ENCODE measurements at places on chromosomes 5 and 9.

GRCh38 chr5:72252574-72253155 lies 67.4 kb downstream of the MRPS27 start:
- DNase-seq: no peak

DNA sequence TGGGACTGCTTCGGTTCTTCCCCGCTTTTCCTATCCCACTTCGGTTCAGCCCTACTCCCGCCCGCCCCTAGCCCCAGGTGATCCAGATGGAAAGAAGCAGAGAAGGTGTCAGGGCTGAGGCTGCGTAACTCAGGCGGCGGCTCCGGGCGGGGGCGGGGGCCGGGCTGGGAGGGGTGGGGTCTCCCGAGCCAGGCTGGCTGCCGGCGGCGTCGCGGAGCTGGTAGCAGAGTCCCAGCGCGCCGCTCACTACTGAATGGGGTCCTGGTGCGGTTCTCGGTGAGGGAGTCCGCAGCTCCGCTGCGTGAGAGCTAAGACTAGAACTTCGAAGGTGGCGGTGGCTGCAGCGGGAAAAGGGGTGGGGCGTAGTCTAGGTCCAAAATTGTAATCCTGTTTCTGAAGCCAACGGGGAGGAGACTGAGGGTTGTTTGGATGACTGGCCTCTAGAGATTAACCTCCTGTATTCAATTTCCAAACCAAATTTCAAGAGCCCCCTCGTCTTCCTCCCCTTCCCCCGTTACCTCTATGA lies 1.4 kb downstream of the PRR16 start:
- no peak for DNase-seq

DNA sequence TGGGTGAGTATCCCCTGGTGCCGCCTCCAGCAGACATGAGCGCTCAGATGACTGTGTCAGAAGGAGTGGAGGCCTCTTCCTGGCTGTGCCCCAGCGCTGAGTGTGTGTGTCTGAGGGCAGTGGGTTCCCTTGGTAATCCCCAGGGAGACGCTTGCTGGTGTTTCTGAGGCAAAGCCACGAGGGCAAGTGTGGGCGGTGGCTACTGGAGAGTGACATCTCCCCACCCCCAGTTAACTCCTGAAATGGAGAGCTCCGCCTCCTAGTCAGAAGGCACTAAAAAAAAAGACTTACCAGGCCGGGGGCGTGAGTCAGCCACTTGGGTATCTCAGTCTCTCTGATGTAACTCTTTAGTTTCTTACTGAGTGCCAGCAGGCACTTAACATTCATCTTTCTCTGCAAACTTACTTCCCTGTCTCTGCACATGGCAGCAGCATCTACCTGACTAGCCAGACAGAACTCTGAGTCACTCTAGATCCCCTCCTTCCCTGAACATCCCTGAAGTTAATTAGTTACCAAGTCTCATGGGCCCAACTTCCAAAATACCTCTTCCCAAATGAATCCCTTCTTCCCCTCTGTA lies 19.3 kb downstream of the ORM2 start:
- peak; percentile 89 for DNase-seq

DNA sequence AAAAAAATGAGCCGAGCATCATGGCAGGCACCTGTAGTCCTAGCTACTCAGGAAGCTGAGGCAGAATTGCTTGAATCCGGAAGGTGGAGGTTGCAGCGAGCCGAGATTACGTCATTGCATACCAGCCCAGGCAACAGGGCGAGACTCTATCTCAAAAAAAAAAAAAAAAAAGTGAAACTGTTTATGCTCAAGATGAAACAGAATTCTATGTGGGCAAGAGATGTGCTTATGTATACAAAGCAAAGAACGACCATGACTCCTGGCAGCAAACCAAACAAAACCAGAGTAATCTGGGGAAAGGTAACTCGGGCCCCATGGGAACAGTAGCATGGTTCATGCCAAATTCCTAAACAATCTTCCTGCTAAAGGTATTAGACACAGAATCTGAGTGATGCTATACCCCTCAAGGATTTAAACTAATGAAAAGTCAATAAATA lies 32.6 kb upstream of the PLAC8L1 start:
- DNase-seq: no peak

GRCh38 chr5:154002093-154002492 lies 36.6 kb downstream of the FAM114A2 start:
- DNase-seq: no peak

DNA sequence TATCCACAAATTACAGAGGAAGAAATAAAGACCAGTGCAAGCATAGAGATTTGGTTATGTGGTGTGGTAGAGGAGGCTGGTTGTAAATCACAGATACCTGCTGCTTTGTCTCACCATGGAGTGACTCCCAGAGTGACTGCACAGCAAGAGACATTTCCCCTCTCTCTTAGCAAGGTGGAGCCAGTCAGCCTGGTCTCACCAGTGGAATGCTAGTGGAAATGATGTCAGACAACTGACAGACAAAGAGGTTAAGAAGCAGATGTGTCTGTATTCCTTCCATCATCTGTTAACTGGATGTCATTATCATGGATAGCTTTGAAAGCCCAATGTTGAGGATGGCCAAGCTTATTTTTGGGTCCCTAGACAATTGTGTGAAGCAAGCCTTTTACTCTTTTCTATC lies 509.4 kb upstream of the SEMA6A start:
- DNase-seq: no peak

DNA sequence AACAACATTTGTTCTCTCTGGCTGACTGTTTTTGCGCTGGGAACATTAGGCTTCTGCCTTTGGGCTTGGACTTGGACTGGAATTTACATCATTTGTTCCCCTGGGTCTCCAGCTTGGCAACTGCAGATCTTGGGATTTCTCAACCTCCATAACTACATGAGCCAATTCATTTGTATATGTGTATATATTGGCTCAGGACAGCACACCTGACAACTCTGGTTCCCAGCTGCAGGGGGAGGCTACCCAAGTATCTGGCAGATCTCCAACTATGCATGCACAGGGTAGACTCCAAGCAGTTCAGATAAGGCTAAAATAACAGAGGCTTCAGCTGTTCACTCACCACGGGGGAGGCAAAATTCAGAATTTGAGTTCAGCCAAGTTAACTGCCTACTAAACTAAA lies 31.6 kb upstream of the F2RL1 start:
- no peak for DNase-seq

GRCh38 chr9:101442318-101442717 lies 6.7 kb upstream of the ALDOB start:
- no peak for DNase-seq

- DNase-seq: no peak
Observed at GRCh38 chr9:108257382-108257781, 598.4 kb downstream of the ACTL7B start.

DNA sequence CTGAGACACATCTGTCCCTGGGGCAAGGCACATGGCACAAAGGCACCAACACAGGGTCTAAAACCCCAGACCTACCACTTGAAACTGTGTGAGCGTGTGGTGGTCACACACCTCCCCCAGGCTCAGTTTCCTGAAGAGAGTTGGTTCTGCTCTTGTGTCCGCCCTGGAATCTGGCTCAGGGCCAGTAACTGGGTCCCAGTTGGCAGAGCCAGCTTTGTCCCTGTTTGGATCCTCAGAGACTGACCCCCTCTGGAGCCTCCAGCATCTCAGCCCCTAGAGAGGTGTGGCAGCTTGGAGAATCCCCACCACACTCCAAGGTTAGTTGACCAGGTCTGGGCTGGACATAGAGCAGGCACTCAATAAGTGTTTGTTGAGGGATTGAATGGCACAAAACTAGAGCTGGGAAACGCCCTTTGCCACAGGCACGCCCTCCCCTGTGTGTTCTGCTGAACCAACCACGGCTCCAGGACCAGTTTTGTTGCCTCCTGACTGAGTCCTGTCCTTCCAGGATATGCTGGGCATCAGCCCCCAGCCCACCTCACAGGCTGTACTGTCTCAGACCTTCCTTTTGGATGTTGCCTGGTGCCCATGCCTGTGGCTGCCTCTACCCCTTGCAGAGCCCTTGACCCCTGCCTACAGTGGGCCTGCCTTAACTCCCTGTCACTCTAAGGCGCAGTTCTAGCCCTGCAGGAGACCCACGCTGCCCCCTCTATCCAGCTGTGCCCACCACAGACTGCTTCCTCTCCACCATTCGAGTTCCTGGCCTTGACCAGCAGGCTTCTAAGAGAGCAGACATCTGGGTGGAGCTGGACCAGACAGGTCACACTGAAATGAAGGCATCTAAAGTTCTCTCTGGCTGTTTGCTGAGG lies 3.8 kb upstream of the PDLIM4 start:
- no peak for DNase-seq

DNA sequence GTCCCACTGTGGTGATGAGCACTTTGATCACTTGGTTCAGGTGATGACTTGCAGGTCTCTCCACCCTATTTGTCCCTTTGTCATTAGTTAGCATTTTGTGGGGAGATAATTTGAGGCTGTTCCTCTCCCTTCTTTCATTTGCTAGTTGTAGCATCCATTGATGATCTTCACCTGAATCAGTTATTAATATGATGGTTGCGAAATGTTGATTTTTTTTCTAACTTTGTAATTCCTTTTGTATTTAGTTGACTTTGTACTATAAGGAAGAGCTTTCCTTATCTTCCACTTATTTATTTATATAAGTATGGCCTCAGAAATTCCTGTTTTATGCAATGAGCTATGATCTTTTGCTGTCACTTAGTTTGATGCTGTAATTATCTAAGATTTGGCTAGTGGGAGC lies 12.6 kb downstream of the TRIO start:
- no peak for DNase-seq

DNA sequence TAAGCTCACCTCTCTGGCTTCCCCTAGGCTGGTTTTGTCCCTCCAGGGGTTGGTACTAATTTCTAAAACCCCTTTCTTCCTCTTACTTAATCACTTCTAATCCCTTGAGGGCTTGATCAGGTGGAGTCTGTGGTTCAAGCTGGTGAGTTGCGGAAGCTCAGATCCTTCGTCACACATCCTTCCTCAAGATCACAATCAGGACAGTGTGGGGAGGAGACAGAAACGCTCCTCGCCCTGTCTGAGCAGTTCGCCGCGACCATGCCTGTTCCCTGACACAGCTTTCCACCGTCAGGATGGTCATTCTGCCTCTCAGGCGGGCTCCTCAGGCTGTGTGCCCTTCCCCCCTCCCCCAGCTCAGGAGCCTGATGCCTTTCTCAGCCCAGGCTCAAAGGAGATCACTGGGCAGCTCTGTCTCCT lies 24.3 kb downstream of the CPLX2 start:
- peak; percentile 68 for DNase-seq

DNA sequence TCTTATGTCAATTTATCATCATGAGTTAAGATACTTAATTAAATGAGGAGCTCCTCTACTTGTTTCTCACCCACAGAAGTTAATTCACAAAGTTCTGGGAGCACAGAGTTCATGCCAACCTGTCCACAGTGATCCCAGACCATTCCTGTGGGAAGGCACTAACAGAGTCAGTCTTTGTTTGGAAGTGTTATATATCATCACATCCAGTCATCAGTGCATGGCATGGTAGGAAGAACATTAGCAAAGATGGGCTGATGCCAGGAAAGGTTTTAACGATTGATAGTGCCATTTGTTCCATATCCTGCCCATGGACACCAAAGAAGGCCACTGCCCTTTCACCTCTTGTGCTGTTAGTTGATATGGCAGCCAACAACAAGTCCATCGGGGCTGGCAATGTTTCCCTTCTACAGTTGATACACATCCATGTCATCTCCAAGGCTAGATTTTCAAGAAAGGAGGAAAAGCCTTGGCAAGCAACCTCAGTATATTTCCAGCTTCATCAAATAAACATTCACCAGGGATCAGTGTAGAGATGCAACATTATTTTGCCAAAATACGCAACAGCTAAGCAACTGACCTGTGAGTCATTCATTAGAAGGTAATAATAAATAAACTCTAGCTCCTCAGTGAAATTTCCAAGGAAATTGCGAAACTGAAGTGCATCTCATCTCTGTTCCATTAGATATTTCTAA lies 169.6 kb downstream of the RORB start:
- DNase-seq: no peak

GRCh38 chr5:89200899-89201298 lies 317.9 kb upstream of the MEF2C start:
- no peak for DNase-seq

DNA sequence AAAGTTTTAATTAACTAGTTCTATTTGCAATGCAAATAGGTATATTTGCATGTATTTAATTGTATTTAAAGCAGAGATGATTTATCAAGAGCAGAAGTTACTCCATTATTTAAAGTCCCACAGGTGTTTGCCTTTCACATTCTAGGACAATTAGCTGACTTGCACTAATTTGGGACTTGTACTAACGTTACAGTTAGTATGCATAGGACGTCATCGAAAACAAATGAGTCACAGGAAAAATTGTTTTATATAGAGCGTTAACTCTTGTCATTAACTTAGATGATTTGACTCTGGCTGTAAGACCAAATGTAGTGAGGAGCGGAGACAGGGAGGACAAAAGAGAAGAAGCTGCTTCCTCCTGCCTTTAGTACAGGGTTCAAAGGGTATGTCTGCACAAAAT lies 126.1 kb upstream of the IFNE start:
- DNase-seq: no peak

GRCh38 chr9:75683591-75683990 lies 206.9 kb upstream of the PCSK5 start:
- no peak for DNase-seq

GRCh38 chr9:126745574-126746411 lies 59.0 kb upstream of the ZBTB43 start:
- no peak for DNase-seq

- DNase-seq: no peak
Observed at GRCh38 chr5:109876030-109876725, 186.5 kb downstream of the MAN2A1 start.

Measured in GM12865 (cell line).